ENCODE measurements at places on chromosomes 11 and 22.

DNA sequence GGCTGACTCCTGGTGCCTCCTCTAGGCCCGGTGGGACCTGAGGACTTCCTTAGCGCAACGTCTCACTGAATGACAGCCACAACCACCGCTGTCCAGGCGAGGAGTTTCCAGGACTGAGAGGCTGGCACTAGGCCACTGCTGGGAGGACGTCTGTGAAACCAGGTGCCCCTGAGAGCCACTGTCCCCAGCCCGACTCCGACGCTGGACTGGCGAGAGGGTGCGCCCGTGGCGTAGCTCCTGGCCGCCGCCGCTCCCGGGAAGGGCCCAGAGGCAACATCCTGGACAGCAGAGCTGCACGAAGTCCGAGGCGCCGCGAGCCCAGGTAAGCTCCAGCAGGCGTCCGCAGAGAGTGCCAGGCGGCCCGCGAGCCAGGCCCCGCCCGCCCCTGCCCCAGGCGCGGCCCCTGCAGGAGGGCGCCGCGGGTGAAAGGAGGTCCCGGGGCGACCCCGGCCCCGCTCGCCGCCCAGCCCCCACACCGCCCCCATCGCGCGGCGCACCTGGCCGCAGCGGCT is 525 bp downstream of the DGCR2 start:
- DNase-seq: peak; percentile 34

DNA sequence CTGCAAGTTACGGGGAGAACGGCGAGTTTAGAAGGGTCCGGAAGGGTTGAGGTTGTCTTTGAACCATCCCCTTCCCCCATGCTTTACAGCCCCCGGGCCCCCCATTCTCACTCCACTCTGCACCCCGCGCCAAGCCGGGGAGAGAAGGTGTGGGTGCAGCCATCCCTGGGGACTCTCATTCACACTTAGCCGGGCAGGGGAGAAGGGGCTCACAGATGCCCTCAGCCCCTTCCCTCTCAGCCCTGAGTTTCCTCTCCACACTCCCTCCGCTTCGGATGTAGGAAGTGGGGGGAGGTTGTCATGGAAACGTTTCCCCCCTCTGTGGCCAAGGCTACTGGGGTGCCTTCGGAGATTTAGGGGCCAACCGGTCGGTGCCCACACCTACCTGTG is 334 bp downstream of the CADM1 start:
- no peak for DNase-seq

DNA sequence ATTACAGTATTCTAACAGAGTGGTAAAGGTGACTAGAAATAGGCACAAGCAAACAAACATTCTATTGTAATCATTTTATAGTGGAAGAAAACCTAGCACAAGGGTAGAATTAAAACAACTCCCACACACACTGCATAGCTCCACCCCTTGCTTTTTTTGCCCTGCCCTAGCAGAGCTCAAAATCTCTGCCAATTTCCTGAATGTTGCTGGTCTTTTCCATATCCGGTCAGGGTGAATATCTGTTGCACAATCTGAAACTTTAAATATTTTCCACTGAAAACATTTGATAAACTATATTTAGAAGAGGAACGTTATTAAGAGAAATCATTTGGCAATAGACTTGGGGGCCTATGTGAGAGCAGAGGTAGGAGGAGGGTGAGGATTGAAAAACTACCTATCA is 2.7 kb downstream of the SPA17 start:
- DNase-seq: peak; percentile 14

- no peak for DNase-seq
Measured at GRCh38 chr22:41023299-41023623, 69.1 kb upstream of the EP300 start.

GRCh38 chr11:27413218-27413617 is 50.2 kb upstream of the CCDC34 start:
- no peak for DNase-seq

Data from umbilical cord (tissue), 2 donors.